ENCODE measurements at places on chromosomes 6 and 20. TPM values are rescaled to one million over a fixed set of nuclear protein-coding genes. Genes with fewer than 3 reads are reported as not detected.

DNA sequence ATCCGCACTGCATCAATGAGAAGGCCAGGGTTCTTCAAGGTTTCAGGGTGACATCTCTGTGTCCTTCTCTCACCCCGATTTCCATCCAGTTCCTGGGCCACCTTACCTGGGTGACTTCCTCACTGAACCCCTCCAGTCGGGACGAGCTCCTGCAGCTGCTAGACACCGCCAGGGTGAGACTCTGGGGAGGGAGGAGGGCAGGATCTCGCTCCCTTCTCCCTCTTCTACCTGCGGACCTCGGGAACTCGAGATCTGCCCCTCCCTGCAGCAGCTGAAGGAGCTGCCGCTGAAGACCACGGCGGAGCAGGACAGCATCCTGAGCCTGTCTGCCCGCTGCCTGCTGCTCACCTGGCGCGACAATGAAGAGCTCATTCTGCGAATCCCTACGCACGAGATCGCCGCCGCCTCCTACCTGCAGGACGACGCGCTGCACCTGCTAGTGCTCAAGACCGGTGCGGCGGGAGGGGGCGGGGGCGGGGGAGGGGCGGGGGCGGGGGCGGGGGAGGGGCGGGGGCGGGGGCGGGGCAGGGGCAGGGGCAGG lies 7.5 kb downstream of the CCM2L start:
- peaks cover 31% of the 10 kb centered on the region for H3K27me3 ChIP-seq
- H3K27ac ChIP-seq: no peak overlapping the region
- peak; percentile 76 for DNase-seq
- H3K4me1 ChIP-seq: peaks cover 13% of the 10 kb centered on the region
- H3K36me3 ChIP-seq: peaks cover 2% of the 10 kb centered on the region

- no peak overlapping the region for H3K27ac ChIP-seq
- H3K4me1 ChIP-seq: no peaks in the 10 kb centered on the region
- H3K4me3 ChIP-seq: no peak overlapping the region
- no peak for DNase-seq
Observed at GRCh38 chr6:20789162-20789561, 254.9 kb downstream of the CDKAL1 start.

DNA sequence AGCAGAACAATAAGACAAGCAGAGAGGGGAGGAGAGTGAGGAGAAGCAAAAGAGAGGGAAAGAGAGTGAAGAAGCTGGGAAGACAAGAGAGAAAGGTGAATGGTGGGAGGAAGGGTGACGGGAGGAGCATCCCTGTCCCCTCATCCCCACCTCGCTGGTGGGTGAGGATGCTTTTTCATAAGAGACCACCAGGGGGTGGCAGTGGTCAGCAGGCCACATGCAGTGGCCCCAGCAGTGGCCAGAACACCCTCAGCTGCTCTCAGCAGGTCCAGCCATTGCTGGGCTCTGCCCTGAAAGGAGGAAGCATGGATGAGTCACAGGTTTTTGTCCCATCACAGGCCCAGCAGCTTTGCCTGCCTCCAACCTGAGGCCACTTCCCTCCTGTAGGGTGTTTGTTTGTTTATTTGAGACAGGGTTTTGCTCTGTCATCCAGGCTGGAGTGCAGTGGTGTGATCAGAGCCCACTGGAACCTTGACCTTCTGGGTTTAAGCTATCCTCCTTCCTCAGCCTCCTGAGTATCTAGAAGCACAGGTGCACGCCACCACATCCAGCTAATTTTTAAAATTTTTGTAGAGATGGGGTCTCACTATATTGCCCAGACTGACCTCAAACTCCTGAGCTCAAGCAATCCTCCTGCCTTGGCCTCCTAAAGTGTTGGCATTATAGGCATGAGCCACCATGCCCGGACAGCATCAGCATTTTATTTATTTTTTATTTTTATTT lies 24.0 kb downstream of the FGD2 start:
- DNase-seq: peak; percentile 86
- no peak overlapping the region for H3K4me3 ChIP-seq
- no peak overlapping the region for H3K27ac ChIP-seq
- no peaks in the 10 kb centered on the region for H3K27me3 ChIP-seq

Gene ERVFRD-1
- 0.65 TPM for total RNA-seq

Gene MYCT1
- total RNA-seq: 18.0 TPM

- H3K27ac ChIP-seq: no peak overlapping the region
- no peaks in the 10 kb centered on the region for H3K27me3 ChIP-seq
- no peaks in the 10 kb centered on the region for H3K36me3 ChIP-seq
- DNase-seq: no peak
Observed at GRCh38 chr6:117072781-117073180, 192.6 kb upstream of the VGLL2 start.

GRCh38 chr20:5895626-5896025 lies 54.7 kb downstream of the TRMT6 start:
- H3K27ac ChIP-seq: no peak overlapping the region
- no peak overlapping the region for H3K4me3 ChIP-seq
- no peaks in the 10 kb centered on the region for H3K27me3 ChIP-seq
- no peak for DNase-seq
- no peaks in the 10 kb centered on the region for H3K4me1 ChIP-seq

GRCh38 chr6:42519779-42520178 lies 44.0 kb upstream of the UBR2 start:
- no peaks in the 10 kb centered on the region for H3K4me1 ChIP-seq
- no peaks in the 10 kb centered on the region for H3K27me3 ChIP-seq
- DNase-seq: no peak
- no peaks in the 10 kb centered on the region for H3K36me3 ChIP-seq
- H3K27ac ChIP-seq: no peak overlapping the region
- no peak overlapping the region for H3K4me3 ChIP-seq

Gene GLYATL3
- not detected for total RNA-seq

GRCh38 chr6:38631186-38631783 lies 8.4 kb downstream of the BTBD9 start:
- H3K27ac ChIP-seq: no peak overlapping the region
- no peak overlapping the region for H3K4me3 ChIP-seq
- H3K36me3 ChIP-seq: no peaks in the 10 kb centered on the region
- H3K27me3 ChIP-seq: no peaks in the 10 kb centered on the region

- H3K27me3 ChIP-seq: no peaks in the 10 kb centered on the region
- H3K27ac ChIP-seq: no peak overlapping the region
- H3K36me3 ChIP-seq: peaks cover 87% of the 10 kb centered on the region
- no peak for DNase-seq
Observed at GRCh38 chr20:34283844-34284243, 19.3 kb downstream of the AHCY start.

GRCh38 chr6:95593025-95593424 lies 15.7 kb downstream of the MANEA start:
- H3K36me3 ChIP-seq: no peaks in the 10 kb centered on the region
- DNase-seq: no peak
- no peak overlapping the region for H3K27ac ChIP-seq
- H3K27me3 ChIP-seq: no peaks in the 10 kb centered on the region
- H3K4me3 ChIP-seq: no peak overlapping the region

Gene SASH1
- total RNA-seq: 103 TPM

DNA sequence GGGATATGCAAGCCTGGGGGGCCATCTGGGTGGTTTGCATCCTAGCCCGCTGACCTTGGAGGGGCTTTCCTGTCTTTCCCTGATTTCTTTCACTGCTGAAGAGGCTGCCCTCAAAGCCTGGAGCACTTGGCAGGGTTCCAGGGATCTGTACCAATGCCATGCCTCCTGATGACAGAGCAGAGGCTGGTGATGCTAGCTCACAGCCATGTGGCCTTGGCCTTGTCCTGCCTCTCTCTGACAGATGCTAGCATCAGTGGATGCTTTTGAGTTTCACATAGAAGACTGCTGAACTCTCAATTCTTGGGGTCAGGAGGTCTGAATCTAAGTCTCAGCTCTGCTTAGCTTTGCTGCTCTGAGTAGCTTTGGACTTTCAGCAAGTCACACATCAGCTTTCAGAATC lies 21.9 kb upstream of the RREB1 start:
- DNase-seq: peak; percentile 55
- no peak overlapping the region for H3K4me3 ChIP-seq
- no peaks in the 10 kb centered on the region for H3K27me3 ChIP-seq
- H3K4me1 ChIP-seq: peaks cover 20% of the 10 kb centered on the region
- H3K27ac ChIP-seq: no peak overlapping the region

- H3K4me1 ChIP-seq: no peaks in the 10 kb centered on the region
- no peak overlapping the region for H3K27ac ChIP-seq
- H3K4me3 ChIP-seq: no peak overlapping the region
Observed at GRCh38 chr6:139932671-139933070, 558.2 kb upstream of the CITED2 start.

GRCh38 chr20:2780948-2781347 lies 19.5 kb downstream of the CPXM1 start:
- peaks cover 6% of the 10 kb centered on the region for H3K27me3 ChIP-seq
- H3K36me3 ChIP-seq: no peaks in the 10 kb centered on the region
- no peaks in the 10 kb centered on the region for H3K4me1 ChIP-seq
- no peak overlapping the region for H3K4me3 ChIP-seq
- H3K27ac ChIP-seq: no peak overlapping the region

GRCh38 chr20:4944518-4945313 lies 56.6 kb downstream of the SLC23A2 start:
- no peaks in the 10 kb centered on the region for H3K27me3 ChIP-seq
- no peak overlapping the region for H3K27ac ChIP-seq
- H3K4me1 ChIP-seq: peaks cover 5% of the 10 kb centered on the region
- H3K4me3 ChIP-seq: no peak overlapping the region

Gene PACRG
- 5.5 TPM for total RNA-seq

Gene CPXM1
- total RNA-seq: 10.2 TPM

DNA sequence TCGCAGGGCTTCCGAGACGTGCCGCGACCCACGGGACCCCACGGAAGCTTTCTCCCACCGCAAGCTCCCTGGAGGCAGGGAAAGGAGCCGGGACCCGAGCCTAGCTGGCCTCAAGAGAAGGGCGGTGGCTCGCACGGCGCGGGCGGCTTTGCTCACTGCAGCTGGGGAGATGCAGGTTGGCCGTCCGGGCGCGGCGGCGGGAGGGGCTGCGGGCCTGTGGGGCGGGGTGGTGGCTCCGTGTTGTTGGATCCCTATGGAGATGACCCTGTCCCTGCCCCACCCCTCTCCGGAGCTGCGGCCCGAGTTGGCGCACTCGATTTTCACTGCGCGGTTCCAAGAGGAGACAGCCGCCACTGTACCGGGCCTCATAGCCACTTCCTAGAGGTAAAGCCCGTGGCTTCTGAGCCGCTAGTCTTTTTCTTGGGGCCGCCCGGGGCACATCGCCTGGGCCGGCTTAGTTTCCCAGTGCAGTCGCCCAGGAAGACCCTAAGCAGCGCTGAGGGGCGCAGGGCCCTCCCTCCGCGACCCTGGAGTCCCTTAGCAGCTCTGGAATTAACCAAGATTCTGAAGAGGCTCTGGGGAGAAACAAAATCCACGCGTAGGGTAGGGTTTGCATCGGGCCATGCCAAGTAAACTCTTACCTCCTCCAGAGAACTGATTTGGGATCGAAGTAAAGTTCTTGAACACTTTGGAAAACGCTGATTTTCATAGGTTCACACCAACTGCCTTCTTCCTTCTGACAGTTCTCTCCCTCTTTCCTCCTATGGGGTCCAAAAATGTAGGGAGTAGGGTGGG lies at the start of gene ECT2L:
ECT2L (plus strand) TSS at position 279 of the 795 bp plus-strand sequence. CDS start 17,188 bp downstream, outside the sequence.
- H3K4me3 ChIP-seq: peak within 1 kb of the TSS; percentile 43
- no peaks in the 10 kb centered on the region for H3K27me3 ChIP-seq
- peaks cover 19% of the 10 kb centered on the region for H3K36me3 ChIP-seq
- H3K27ac ChIP-seq: peak within 1 kb of the TSS; percentile 53
- DNase-seq: peak; percentile 74

DNA sequence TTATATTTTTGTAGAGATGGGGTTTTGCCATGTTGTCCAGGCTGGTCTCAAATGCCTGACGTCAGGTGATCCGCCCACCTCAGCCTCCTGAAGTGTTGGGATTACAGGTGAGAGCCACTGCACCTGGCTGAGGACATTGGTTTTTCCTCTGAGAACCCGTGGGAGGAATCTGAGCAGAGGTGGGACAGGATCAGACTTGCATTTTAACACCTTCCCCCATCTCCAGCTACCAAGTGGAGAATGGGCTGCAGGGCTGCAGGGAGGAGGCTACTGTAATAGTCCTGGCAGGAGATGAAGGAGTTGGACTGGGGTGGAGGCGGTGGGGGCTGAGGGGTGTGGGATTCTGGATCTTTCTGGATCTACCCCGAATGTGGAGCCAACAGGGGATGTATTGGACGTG lies 24.5 kb downstream of the FAM110A start:
- H3K4me1 ChIP-seq: no peaks in the 10 kb centered on the region
- no peak overlapping the region for H3K4me3 ChIP-seq
- no peaks in the 10 kb centered on the region for H3K36me3 ChIP-seq
- H3K27ac ChIP-seq: no peak overlapping the region
- no peaks in the 10 kb centered on the region for H3K27me3 ChIP-seq

DNA sequence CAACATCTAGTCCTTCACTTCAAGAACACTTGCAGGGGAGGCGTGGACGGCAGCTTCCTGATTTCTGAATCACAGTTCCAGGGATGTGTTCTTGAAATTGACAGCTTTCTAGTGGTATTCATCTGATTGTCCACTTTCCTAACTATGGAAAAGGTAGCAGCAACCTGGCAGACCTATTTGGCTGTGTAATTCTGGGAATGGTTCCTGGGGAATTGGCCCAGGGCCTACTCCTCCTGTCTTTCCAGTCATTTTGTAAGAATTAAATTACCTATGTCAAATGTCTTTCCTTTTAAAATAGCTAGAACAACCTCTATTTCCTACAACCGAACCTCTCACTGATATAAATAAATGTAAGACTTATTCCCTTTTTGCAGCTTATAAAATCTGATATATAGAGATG lies 85.5 kb upstream of the RSPO3 start:
- H3K36me3 ChIP-seq: no peaks in the 10 kb centered on the region
- H3K27ac ChIP-seq: no peak overlapping the region
- no peak for DNase-seq
- H3K27me3 ChIP-seq: no peaks in the 10 kb centered on the region
- no peak overlapping the region for H3K4me3 ChIP-seq

GRCh38 chr6:43310624-43311023 lies 2.0 kb upstream of the CRIP3 start:
- H3K4me1 ChIP-seq: peaks cover 17% of the 10 kb centered on the region
- H3K36me3 ChIP-seq: no peaks in the 10 kb centered on the region
- H3K27me3 ChIP-seq: peaks cover 4% of the 10 kb centered on the region
- H3K27ac ChIP-seq: no peak overlapping the region
- DNase-seq: no peak
- no peak overlapping the region for H3K4me3 ChIP-seq

Measured in lower lobe of right lung (tissue), 2 donors.